ENCODE measurements at places on chromosomes 6 and 20.

- no peak for DNase-seq
Measured at GRCh38 chr6:136775548-136775947, 16.7 kb downstream of the MAP3K5 start.

DNA sequence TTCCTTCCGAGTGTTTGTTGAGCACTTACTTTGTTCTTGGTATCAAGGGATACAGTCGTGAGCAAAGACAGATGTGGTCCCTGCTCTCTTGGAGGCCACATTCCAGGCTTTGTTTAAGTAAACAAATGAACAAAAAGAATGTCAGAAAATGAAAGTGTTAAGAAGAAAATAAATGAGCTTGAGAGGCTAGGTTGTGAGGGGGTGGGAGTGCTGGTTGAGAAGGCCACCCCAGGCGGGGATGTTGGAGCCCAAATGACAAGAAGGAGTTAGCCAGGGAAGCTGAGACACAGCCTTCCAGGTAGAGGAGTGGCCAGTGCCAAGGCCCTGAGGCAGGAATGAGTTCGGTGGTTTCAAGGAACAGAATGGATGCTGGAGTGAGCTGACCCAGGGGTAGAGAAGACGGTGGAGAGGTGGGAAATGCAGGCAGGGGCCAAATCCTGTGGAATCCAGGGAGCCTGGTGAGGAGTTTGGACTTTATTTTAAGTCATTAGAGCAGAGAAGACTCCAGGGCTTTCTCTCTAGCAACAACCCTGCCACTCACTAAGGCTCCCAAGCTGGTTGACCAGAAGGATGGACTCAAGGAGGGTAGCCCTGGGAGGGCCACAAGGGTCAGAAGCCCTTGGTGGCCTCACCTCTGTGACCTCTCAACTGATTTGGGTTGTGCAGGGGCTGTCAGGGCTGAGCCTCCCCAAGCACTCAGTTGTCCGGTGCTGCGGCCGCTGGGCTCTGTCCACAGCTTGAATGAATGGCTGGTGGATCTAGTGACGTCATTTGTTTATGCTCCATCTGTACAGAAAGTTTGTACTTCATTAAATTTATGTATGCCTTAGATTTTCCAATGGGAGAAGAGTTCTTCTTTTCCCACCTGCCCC is 66.0 kb upstream of the STX16 start:
- DNase-seq, result no peak

DNA sequence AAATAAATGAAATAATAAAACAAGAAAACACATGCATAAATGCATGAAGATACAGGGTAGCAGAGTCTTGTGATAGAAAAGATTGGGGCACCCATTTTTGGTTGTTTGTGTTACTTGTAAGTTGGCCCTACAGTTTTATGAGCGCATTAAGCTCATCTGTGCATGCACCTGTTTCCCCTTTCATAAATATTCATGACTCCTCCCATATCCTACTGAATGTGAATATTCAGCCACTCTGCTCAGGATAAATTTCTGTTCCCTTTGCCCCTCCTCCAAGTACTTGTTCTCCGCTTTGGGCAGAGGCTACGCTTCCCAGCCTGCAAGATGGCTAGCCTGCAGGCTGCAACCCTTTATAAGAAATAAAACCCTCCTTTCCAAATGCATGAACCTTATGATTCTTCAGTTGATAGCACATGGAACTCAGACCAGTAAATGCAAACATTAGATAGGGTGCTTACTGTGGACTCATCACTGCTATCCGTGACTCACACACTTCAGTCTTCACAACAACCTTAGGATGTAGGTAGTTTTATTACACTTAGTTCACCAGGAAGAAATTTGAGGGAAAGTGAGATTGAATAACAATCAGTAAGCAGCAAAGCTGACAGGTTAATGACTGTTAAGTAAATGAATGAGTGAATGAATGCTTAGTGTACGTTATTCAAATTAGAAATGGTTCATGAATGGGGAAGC is 15.0 kb downstream of the ALDH8A1 start:
- no peak for DNase-seq

GRCh38 chr6:118706702-118707101 is 55.3 kb upstream of the CEP85L start:
- no peak for DNase-seq

- no peak for DNase-seq
Measured at GRCh38 chr6:151012321-151013294, 147.1 kb downstream of the MTHFD1L start.

GRCh38 chr6:37704066-37704465 is 6.4 kb upstream of the MDGA1 start:
- DNase-seq, result no peak

- peak; percentile 53 for DNase-seq
Measured at GRCh38 chr6:10529231-10529801, 8.2 kb downstream of the GCNT2 start.

All from OCI-LY7 (cell line).